ENCODE measurements at places on chromosomes 16 and 17.

DNA sequence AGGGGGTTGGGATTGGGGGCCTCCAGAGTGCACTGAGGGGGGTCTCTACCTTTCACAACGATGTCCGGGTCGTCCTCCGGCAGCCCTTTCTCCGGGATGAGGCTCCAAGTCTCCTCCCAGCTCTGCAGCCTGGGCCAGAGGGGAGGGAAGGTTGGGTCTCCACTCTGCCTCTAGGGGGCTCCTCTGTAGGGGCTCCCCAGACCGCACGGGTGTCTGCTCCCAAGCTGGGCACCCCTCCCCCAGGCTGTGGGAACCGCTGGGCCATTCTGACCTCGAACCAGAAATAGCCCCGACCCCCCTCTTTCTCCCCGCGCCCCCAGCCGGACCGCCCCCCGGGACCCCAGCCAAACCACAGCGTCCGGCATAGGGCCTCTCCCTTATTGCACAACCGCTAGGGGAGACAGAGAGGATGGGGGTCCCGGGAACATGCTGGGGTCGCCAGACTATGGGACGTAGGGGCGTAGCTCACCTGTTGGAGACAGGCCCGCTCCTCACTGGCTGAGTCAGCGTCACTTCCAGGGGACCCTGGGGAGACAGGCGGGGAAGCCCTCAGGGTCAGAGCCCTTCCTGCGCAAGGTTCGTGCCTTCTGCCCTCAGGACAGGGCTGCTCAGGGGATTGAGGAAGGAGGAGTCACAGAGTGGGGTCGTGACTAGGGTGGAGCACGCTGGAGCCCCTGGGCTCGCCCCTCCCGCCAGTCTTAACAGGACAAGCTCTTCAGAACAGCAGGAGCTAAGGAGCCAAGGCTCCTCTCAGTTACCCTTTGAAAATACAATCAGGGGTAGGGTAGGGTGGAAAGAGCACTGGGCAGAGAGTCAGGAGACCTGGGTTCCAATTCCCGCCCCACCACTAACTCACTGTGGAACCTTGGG is 2.7 kb downstream of the PLEKHH3 start:
- DNase-seq = no peak

- no peak for DNase-seq
These were observed 18.1 kb downstream of the ADGRG1 start for GRCh38 chr16:57646388-57647039.

- DNase-seq = no peak
These were observed 2.2 kb downstream of the GJC1 start for GRCh38 chr17:44827863-44828262.

DNA sequence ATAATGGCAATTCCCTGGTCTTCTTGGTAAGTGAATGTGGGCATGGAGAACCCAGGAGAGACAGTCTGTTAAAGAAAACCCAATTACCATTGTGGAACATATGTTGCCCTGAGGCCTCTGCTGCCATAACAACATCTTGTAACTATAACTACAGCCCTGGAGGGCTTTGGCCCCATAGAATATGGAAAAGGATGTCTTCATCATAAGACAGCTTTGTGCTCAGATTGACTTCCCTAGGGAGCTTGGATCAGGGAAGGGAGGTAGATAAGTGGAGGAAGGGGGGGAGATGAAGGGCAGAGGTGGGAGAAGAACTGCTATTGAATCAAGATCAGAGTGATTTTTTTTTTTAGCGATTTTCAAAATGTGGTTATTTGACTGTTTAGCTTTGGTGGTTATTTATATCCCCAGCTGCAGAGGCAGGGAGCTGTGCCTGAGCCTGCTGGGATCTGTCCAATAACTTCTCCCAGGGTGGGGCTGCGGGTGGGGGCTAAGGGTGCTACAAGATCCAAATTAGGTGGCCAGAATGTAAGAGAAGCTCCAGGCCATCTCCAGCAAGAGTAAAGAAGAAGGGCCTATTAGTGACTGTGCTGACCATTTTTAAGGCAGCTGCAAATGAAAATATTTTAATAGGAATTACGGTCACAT is 5.3 kb upstream of the KAT7 start:
- no peak for DNase-seq

DNA sequence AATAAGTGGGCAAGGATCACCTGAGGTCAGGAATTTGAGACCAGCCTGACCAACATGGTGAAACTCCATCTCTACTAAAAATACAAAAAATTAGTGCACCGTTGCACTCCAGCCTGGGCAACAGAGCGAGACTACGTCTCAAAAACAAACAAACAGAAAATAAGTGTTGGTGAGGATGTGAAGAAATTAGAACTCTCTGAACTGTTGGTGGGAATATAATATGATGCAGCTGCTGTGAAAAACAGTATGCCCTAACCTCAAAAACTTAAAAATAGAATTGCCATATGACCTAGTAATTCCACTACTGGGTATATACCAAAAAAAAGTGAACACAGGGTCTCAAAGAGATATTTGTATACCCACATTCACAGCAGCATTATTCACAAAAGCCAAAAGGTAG is 26.1 kb downstream of the GLG1 start:
- DNase-seq = no peak

GRCh38 chr17:75758131-75758905 is 6.7 kb downstream of the GALK1 start:
- no peak for DNase-seq

DNA sequence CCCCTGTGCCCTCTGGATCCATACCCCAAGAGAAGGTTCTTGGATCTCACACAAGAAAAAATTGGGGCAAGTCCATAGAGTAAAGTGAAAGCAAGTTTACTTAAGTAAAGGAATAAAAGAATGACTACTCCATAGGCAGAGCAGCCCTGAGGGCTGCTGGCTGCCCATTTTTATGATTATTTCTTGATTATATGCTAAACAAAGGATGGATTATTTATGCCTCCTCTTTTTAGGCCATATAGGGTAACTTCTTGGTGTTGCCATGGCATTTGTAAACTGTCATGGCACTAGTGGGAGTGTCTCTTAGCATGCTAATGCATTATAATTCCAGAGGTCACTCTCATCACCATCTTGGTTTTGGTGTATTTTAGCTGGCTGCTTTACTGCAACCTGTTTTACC is 70.8 kb downstream of the NLK start:
- DNase-seq = no peak

DNA sequence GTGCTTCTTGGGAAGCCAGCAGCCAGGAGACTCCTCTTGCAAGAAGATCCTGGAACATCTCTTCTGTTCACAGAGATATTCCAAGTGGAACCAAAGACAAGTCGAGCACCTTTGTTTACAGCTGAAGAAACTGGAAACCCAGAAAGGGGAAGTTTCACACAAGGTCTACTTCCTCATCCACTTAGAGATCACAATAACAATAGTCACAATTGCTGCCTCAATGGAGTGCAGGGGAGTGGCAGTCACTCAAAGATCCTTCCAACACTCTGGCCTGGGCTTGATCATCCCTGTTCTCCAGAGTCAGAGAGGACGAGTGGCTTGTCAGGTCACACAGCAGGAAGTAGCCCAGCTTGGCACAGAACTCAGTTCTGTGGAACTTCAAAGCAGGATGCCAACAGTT is 46.9 kb upstream of the SIAH1 start:
- DNase-seq = no peak

DNA sequence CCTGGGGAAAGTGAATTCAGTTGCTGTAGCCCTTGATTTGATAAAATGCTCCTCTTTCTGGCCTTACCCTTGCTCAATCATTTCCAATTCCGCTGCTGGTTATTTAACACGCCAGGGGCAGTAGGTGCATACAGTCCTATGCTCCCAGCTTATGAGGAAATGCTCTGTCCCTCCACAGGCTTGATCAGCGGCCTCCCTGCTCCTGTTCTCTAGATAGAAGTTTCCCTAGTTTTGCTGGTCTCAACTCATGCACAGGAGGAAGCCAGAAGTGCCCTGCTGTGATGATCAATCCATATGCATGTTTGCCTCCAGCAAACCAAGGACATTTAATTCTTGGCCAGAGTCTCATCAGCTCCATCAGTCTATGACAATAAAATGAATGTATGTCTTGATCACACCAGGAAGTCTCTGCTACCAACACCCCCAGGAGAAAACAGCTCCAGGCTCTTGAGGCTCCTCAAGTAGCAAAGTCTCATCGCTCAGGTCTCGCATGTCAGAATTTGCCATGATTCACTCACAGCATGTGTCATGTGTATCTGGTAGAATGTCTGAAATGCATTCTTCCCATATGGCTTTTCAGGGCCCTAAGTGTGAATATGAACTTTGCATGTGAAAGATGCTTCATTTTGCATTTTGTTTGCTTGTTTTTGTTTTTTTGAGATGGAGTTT is 208.9 kb downstream of the CDH13 start:
- no peak for DNase-seq

- no peak for DNase-seq
These were observed 15.3 kb downstream of the WFIKKN2 start for GRCh38 chr17:50850640-50851039.

DNA sequence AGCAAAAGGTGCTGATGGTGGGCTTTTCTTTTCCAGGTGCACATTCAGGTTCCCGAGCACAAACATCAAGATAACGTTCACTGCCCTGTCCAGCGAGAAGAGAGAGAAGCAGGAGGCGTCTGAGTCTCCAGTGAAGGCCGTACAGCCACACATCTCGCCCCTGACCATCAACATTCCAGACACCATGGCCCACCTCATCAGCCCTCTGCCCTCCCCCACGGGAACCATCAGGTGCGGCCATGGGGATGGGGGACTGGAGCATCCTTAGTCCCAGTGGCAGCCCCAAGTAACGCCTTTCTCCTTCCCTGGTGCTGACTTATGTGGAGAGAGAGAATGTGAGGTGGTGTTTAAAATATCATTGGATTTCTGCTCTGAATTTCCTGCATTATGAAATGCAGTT is 43.8 kb downstream of the FOXK2 start:
- no peak for DNase-seq

DNA sequence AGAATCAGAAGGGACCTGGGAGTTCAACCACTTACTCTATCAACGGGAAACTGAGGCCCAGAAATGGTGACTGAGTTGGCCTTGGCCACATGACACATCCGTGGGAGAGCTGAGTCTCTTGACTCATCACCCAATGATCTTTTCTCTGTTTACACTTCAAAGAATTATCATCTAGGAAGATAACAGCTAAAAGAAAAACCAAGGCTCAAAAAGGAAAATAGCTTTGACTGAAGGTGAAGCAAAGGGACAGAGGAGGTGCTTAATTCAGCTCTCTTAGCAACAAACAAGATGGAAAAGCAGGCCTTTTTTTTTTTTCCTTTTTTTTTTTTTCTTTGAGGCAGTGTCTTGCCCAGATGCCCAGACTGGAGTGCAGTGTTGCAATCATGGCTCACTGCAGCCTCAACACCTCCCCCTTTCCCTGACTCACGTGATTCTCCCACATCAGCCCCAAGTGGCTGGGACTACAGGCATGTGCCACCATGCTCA is 16.7 kb downstream of the ERCC4 start:
- DNase-seq = no peak

DNA sequence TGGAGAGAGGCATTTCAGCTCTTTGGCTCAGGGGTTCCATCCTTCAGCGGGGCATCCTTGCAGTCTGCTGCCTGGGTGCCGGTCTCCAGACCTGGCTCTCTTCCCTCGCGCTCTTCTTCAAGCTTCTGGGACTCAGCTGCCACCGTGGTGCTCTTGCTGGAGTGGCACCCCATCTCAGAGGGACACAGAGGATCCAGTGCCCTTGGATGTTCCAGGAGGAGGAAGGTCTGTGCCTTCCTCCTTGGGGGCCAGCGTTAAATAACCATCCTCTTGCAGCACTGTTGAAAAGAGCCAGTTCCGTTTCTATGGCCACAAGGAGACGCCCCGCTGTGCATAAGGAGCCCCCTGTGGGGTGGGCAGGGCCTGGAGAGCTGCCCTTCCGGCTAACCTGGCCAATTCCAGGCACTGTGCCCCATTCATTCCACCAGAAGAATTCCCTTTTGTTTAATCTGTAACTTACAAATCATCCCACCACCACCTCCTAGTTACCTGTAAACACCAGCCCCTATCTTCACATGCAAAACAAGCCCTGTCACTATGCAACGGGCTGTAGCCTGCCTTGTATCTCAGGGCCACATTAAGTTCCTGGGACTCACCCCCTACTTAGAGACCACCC is 8.6 kb downstream of the CHD9NB start:
- no peak for DNase-seq

DNA sequence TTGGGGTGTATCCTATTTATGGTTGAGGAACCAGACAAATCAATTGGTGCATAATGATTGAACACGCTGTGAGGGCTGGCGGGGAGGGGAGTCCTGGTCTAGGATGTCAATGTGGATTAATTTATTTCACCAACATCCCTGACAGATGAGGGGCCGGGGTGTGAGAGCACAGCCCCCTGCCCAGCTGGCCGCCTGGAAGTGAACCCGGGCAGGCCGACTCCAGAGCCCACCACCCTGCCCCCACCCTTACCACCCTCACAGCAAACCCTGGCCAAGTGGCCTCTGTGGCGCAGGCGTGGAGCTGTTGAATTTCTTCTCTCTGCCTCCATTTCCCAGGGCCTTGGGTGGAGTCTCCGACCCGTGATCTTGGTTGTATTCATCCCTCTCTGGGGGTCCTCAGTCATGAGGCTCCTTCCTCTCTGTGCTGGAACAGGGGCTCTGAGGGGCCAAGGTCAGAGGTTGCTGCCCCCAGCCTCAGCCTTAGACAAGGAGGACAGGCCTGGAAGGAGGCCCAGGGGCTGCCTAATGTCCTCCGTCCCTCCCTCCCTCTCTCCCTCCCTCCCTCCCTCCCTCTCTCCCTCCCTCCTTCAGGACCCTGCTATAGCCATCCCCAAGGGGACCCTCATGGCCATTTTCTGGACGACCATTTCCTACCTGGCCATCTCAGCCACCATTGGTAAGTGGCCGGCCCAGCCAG is 12.6 kb downstream of the SLC12A3 start:
- DNase-seq = no peak

GRCh38 chr16:16940351-16940750 is 530.4 kb downstream of the XYLT1 start:
- DNase-seq = no peak

GRCh38 chr17:57870283-57870635 is 20.4 kb upstream of the MRPS23 start:
- no peak for DNase-seq

DNA sequence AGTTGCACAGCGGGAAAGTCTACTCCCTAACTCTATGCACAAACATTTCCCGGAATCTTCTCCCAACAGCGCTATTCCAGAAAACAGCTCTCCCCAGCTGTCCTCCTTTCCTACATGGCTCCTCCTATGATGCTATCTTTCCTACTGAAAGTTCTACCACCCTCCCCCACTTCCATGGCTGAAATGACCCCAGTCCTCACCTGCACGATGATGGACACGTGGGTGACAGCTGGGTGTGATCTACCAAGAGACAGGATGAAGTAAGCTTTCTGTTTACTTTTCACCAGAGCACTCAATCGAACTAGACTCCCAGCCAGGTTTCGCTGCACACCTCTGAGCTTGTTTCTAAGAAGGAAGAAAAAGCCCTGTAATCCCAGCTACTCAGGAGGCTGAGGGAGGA is 10.7 kb downstream of the CTC1 start:
- no peak for DNase-seq

DNA sequence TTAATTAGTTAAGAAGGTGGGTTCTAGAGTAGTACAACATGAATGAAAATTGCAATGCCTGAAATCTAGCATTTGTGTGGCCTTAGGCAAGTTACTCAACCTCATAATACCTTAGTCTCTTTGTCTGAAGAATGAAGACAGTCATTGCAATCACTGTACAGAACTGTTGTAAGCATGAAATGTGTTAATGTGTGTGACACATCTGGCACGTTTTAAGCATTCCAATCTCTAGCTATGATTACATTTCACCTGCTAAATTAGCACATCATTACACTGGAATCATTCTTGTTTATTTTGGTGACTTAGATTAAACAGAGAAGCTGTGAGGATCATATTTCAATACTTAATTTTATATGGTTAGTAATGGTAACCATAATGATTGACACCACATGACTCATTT is 629.7 kb upstream of the KIF2B start:
- no peak for DNase-seq

GRCh38 chr17:4341616-4341977 is 24.9 kb downstream of the UBE2G1 start:
- DNase-seq = no peak

All from left forelimb (tissue), 1 donor.